ENCODE measurements at places on chromosomes 2 and 18. TPM values are rescaled to one million over a fixed set of nuclear protein-coding genes. Genes with fewer than 3 reads are reported as not detected.

DNA sequence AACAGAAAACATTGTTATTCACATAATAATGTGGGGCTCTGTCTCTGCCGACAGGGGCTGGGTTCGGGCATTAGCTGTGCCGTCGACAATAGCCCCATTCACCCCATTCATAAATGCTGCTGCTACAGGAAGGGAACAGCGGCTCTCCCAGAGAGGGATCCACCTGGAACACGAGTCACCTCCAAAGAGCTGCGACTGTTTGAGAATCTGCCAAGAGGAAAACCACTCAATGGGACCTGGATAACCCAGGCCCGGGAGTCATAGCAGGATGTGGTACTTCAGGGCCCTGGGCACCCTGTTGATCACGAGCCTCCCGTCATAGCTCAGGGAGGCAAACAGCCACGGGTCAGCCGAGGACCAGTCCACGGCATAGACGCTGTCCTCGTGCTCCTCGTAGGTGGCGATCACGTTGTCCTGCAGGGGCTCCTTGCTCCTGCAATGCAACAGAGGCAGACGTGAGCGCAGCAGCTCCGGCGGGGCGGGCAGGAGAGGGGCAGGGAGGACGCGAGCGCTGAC is 188.5 kb downstream of the EIPR1 start:
- peaks cover 12% of the 10 kb centered on the region for H3K36me3 ChIP-seq
- no peaks in the 10 kb centered on the region for H3K27me3 ChIP-seq
- no peak overlapping the region for H3K27ac ChIP-seq
- H3K4me3 ChIP-seq: no peak overlapping the region

- no peak overlapping the region for H3K4me3 ChIP-seq
- no peaks in the 10 kb centered on the region for H3K27me3 ChIP-seq
- DNase-seq: no peak
- no peaks in the 10 kb centered on the region for H3K4me1 ChIP-seq
- H3K36me3 ChIP-seq: no peaks in the 10 kb centered on the region
Measured at GRCh38 chr2:18045230-18045629, 166.8 kb downstream of the KCNS3 start.

GRCh38 chr2:60334610-60335009 is 218.8 kb downstream of the BCL11A start:
- no peaks in the 10 kb centered on the region for H3K4me1 ChIP-seq
- H3K27me3 ChIP-seq: peaks cover 8% of the 10 kb centered on the region
- no peaks in the 10 kb centered on the region for H3K36me3 ChIP-seq
- peak; percentile 42 for DNase-seq
- no peak overlapping the region for H3K4me3 ChIP-seq

- H3K27ac ChIP-seq: no peak overlapping the region
- no peak overlapping the region for H3K4me3 ChIP-seq
- peaks cover 11% of the 10 kb centered on the region for H3K4me1 ChIP-seq
- no peaks in the 10 kb centered on the region for H3K36me3 ChIP-seq
Measured at GRCh38 chr2:33541243-33541642, 57.9 kb downstream of the FAM98A start.

- H3K4me1 ChIP-seq: peaks cover 32% of the 10 kb centered on the region
- H3K27ac ChIP-seq: peak overlapping the region; percentile 90
- no peak for DNase-seq
- H3K36me3 ChIP-seq: peaks cover 49% of the 10 kb centered on the region
Measured at GRCh38 chr2:9333591-9334171, 89.6 kb downstream of the ITGB1BP1 start.

DNA sequence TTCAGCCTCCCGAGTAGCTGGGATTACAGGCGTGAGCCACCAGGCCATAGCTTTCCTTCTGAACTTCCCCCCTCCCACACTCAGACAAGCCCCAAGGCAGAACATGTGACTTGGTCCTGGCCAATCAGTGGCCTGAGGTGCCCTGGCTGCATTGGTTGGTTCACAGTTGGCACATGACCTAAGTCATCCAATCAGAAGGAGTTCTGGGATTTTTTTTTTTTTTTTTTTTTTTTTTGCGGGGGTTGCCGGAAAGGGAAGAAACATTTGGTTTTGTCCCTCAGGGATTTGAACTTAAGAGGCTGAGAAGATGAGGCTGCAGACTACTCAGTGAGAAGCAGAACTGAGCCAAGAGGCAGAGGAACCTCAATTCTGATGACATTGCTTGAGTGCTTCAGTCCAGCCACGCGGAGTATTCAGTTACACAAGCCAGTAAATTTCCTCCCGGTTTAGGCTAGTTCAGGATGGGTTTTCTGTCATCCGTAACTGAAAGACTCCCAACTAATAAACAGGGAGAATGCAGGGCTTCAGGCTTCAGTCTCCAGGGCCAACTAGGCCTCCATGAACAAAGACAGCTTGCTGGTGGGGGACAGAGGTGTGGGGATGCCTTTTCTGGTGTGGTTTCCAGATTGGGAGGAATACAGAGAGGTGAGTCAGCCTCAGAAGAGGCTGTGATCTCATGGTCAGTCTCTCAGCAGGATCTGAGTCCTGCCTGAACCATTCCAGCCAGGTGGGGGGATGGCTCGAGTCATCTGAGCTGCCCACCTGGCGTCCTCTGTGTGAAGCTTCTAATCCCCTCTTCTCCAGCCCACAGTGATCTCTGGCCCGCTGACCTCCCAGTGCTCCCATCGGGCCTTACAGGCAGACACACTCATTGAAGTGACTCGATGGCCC is 9.2 kb downstream of the PTMA start:
- DNase-seq: no peak
- H3K27me3 ChIP-seq: no peaks in the 10 kb centered on the region
- H3K4me1 ChIP-seq: peaks cover 32% of the 10 kb centered on the region
- H3K36me3 ChIP-seq: peaks cover 9% of the 10 kb centered on the region
- peak overlapping the region; percentile 63 for H3K27ac ChIP-seq

GRCh38 chr2:227884511-227884947 is 13.1 kb downstream of the DAW1 start:
- DNase-seq: peak; percentile 87
- peaks cover 4% of the 10 kb centered on the region for H3K4me1 ChIP-seq
- H3K27me3 ChIP-seq: no peaks in the 10 kb centered on the region
- H3K27ac ChIP-seq: no peak overlapping the region
- no peak overlapping the region for H3K4me3 ChIP-seq

GRCh38 chr2:234952270-234953115 is 676 bp downstream of the SH3BP4 start:
- peak overlapping the region; percentile 91 for H3K27ac ChIP-seq
- H3K36me3 ChIP-seq: no peaks in the 10 kb centered on the region

- no peak for DNase-seq
- peaks cover 65% of the 10 kb centered on the region for H3K4me1 ChIP-seq
- H3K36me3 ChIP-seq: no peaks in the 10 kb centered on the region
- H3K27me3 ChIP-seq: no peaks in the 10 kb centered on the region
Measured at GRCh38 chr2:207184348-207184747, 18.6 kb upstream of the KLF7 start.

DNA sequence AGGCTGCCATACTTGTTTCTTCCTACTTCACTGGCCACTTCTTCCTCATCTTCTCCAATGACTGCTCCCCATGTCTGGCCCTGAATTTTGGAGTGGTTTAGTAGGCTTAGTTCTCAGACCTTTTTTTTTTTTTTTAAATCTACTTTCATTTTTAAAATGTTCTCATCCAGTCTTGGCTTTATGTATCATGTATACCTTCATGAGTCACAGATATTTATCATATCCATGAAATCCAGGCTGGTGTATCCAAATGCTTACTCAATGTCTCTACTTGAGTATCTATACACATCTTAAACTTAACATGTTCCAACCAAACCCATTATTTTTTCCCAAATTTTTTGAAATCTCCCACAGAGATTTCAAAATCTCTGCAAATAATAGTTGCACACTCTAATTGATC is 26.3 kb upstream of the CFAP36 start:
- DNase-seq: no peak
- H3K4me1 ChIP-seq: no peaks in the 10 kb centered on the region
- peaks cover 6% of the 10 kb centered on the region for H3K27me3 ChIP-seq
- H3K36me3 ChIP-seq: no peaks in the 10 kb centered on the region
- H3K4me3 ChIP-seq: no peak overlapping the region

- peaks cover 9% of the 10 kb centered on the region for H3K36me3 ChIP-seq
- H3K27me3 ChIP-seq: no peaks in the 10 kb centered on the region
- H3K4me3 ChIP-seq: no peak overlapping the region
- no peak for DNase-seq
- H3K27ac ChIP-seq: peak overlapping the region; percentile 71
- H3K4me1 ChIP-seq: peaks cover 28% of the 10 kb centered on the region
Measured at GRCh38 chr2:20444101-20444992, 2.5 kb upstream of the RHOB start.

- peaks cover 6% of the 10 kb centered on the region for H3K27me3 ChIP-seq
- no peak for DNase-seq
- H3K4me1 ChIP-seq: no peaks in the 10 kb centered on the region
- H3K27ac ChIP-seq: no peak overlapping the region
- H3K36me3 ChIP-seq: no peaks in the 10 kb centered on the region
- H3K4me3 ChIP-seq: no peak overlapping the region
Measured at GRCh38 chr2:165989851-165990250, 36.3 kb upstream of the TTC21B start.

GRCh38 chr2:216802516-216803215 is 57.2 kb downstream of the TNP1 start:
- H3K4me3 ChIP-seq: no peak overlapping the region
- no peak overlapping the region for H3K27ac ChIP-seq
- H3K4me1 ChIP-seq: no peaks in the 10 kb centered on the region
- H3K27me3 ChIP-seq: no peaks in the 10 kb centered on the region
- no peak for DNase-seq

DNA sequence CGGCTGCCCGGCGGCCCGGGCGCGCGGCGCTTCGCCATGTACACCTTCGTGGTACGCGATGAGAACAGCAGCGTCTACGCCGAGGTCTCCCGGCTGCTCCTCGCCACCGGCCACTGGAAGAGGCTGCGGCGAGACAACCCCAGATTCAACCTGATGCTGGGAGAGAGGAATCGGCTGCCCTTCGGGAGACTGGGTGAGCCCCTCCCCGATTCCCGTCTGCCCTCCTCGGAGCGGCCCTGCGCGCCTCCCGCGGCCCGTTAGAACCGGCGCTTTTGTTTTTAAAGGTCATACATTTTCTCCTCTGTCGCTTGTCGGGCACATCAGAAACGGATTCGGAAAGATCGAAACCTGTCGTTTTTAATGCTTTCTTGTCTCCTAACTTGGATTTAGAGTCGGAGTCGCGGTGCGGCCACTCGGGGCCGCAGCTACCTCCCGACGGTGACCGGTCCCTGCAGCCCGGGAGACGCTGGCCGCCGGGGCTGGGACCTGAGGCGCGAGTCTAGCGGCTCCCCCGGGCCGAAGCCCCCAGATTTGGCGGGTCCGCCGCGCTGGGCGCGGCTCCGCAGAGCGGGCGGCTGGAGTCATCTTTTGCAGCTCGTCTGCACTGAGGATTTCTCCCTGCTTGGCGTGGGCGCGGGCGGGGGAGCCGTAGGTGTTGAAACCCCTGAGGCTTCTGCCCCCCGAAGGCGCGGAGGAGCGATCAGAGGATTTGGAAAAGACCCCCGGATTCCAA is 519 bp downstream of the TTL start:
- no peak for DNase-seq
- no peaks in the 10 kb centered on the region for H3K27me3 ChIP-seq
- no peaks in the 10 kb centered on the region for H3K36me3 ChIP-seq
- H3K27ac ChIP-seq: peak overlapping the region; percentile 89

DNA sequence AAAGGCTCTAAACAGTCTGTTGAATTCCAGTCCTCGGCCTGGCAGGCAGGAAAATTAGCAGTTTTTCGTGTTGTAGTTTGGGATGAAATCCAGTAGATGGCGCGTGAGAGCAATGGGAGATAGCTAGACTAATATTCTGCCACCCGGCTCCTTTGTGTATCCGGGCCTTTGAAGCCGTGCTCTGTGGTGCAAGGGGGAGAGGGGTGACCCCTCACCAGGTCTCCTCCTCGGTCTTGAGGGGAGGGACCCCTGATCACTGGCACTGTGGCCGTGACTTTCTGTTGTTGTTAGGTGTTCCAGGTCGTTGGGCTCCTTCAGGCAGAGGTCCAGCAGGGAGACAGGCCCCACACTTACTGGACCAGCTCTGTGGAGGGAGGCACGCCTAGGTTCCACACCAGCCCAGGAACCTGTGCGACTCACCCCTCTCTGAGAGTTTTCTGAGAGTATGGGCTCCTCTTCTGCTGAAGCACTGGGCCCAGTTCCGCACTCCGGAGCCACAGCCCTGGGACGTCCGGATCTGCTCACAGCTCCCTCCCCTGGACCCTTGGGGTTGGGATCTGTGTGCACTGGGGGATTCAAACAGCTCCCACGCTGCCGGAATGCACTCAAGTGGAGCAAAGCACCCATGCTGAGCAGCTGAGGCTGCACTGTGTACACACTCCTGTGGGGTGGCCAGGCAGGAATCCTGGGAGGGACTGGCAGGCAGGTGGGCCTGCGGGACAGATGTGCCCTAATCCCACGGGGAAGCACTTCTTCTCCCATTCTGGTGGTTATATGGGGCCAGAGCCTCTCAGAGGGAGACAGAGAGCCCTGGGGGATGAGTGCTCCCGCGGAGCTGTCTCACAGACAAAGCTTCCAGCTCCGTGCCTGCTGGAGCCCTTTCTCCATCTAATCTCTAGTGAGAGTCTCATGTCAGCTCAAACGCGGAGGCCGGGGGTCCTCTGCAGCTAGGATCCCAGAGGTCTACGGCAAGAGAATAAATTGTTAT is 8.8 kb downstream of the GKN2 start:
- H3K4me3 ChIP-seq: no peak overlapping the region
- no peaks in the 10 kb centered on the region for H3K27me3 ChIP-seq
- peak overlapping the region; percentile 34 for H3K27ac ChIP-seq
- peaks cover 7% of the 10 kb centered on the region for H3K36me3 ChIP-seq
- H3K4me1 ChIP-seq: peaks cover 9% of the 10 kb centered on the region
- DNase-seq: no peak

- no peaks in the 10 kb centered on the region for H3K27me3 ChIP-seq
Measured at GRCh38 chr18:27062802-27063201, 122.3 kb downstream of the CHST9 start.

DNA sequence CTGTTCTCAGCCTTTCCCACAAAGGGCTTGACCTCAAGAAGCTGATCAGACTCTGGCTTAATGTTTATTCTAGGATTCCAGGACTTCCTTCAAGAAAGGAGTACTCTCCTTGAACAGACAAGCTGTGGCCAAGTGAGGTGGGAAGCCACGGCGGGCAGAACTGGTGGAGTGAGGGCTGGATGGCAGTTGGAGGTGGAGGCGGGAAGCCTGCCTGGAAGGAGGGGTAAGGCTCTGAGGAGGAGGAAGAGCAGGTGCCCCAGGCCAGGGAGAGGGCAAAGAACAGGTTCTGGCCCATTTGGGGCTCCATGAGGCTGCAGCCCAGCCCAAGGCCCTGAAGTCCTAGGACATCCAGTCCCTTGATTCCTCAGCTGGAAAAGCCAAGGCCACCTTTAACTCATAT is 143.9 kb downstream of the CYP26B1 start:
- H3K27me3 ChIP-seq: peaks cover 31% of the 10 kb centered on the region
- no peak overlapping the region for H3K27ac ChIP-seq
- H3K4me1 ChIP-seq: no peaks in the 10 kb centered on the region

GRCh38 chr2:233468047-233468740 is 98.4 kb downstream of the USP40 start:
- no peak overlapping the region for H3K4me3 ChIP-seq
- no peaks in the 10 kb centered on the region for H3K4me1 ChIP-seq
- peaks cover 52% of the 10 kb centered on the region for H3K36me3 ChIP-seq
- H3K27ac ChIP-seq: no peak overlapping the region
- no peaks in the 10 kb centered on the region for H3K27me3 ChIP-seq

- no peak overlapping the region for H3K4me3 ChIP-seq
- no peaks in the 10 kb centered on the region for H3K4me1 ChIP-seq
- no peaks in the 10 kb centered on the region for H3K36me3 ChIP-seq
- no peak overlapping the region for H3K27ac ChIP-seq
- DNase-seq: no peak
Measured at GRCh38 chr2:239576784-239577685, 176.2 kb upstream of the HDAC4 start.

G6PC2 gene
- total RNA-seq: not detected

PRR30 gene
- total RNA-seq: not detected

CD8B gene
- total RNA-seq: not detected

AMER3 gene
- total RNA-seq: not detected

AQP4 gene
- total RNA-seq: not detected

HAAO gene
- 0.73 TPM for total RNA-seq

IL1A gene
- total RNA-seq: not detected

ABCG5 gene
- not detected for total RNA-seq

CASP8 gene
- 11.4 TPM for total RNA-seq

HOXD8 gene
- not detected for total RNA-seq

ICA1L gene
- total RNA-seq: 4.9 TPM
